ENCODE measurements at places on chromosomes 11 and 22.

DNA sequence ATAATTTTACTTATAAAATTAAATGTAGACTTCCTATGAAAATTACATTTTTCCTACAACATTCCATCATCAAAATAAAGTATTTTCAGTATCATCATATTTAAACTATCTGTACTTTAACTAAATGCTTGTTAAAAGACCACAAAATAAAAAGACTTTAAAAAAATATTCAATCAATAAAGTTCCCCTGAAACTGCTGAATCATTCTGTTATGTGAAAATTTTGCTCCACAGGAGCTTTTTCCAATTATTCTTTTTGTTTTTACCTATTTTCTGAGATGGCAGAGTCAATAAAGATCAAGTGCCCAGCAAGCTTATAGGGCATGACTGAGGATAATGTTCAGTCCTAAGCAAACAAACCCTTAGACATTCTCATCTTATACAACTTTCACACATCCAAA lies 27.3 kb downstream of the ALKBH8 start:
- DNase-seq: no peak

DNA sequence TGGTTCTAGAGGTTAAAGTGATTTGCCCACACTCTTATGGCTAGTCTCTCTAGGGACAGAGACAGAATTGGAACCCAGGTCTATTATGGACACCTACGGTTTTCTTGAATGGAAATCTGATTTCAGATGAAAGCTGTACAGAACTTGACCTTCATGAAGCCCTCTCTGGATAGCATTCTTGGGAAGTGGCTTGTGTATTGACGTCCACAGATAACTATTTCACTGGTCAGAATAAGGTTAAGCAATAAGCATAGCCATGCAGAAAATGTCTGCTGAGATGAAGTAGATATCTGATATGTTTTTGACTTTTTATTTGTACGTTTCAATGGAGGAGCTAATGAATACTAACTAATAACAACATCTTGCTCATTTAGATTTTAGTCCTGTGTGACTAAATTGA lies 1.1 kb downstream of the TLCD5 start:
- no peak for DNase-seq

- no peak for DNase-seq
These were observed 4.0 kb downstream of the LRP4 start for GRCh38 chr11:46914363-46914762.

DNA sequence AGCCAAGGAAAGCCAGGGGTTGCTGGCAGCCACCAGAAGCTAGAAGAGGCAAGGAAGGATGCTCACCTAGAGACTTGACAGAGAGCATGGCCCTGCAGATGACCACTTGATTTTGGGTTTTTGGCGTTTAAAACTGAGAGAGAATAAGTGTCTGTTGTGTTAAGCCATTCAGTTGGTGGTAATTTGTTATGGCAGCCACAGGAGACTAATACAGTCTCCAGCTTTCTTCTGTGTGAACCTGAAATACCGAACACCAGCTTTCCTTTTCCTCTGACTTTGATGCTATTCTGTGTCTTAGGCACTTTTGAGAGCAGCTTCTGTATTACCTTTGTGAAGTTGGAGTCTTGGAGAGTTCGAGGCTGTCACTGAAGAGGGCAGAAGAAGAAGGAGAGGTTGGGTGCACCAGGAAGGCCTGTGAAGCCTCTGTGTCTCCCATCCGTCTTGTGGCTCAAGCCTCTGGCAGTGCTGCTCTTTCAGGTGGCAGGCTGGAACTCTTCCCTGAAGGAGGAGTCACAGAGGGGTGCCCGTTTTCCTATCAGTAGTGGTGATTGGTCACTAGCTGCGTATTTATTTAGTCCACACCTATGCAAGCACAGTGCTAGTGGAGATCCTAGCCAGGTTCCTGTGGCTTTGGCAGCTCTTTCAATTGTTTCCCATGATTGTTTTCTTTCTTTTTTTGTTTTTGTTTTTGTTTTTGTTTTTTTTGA lies 2.5 kb downstream of the TBC1D22A start:
- no peak for DNase-seq

DNA sequence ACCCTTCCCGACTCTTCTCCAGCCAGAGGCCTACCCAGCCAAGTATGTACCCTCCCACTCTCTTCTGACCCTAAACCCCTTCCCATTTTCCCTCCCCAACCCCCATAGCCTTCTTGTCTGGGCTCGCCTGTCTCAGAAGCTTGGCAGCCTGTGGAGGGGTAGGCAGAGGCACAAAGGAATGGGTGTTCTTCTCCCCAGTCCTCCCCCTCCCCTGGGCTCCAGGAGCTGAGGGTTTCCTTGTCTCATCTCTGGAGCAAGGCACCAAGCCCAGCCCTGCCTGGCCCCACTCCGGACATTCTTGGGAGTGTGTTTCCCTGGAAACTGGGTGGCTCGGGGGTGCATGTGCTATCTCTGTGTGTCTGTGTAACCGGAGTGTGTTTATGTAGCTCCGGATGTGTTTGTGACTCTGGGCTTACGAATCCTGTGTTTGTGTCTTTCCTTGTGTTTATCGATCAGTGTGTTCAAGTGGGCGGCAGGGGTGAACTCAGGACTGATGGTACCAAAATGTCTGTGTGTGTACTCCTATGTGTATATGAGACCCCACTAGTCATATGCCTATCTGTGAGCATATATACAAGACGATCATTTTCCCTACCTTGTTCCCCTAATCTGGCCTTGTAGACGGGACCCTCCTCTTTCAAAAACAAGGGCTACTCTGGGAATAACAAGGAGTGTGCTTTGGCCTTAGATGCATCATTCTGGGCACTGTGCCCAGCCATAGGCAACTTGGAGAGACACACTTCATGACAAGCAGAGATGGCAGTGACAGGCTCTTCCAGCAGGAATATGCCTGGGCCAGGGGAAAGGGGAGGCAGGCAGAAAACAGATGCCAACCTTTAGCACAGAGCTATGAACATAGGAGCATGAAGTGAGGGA lies 10.9 kb downstream of the PHLDB1 start:
- DNase-seq: no peak

DNA sequence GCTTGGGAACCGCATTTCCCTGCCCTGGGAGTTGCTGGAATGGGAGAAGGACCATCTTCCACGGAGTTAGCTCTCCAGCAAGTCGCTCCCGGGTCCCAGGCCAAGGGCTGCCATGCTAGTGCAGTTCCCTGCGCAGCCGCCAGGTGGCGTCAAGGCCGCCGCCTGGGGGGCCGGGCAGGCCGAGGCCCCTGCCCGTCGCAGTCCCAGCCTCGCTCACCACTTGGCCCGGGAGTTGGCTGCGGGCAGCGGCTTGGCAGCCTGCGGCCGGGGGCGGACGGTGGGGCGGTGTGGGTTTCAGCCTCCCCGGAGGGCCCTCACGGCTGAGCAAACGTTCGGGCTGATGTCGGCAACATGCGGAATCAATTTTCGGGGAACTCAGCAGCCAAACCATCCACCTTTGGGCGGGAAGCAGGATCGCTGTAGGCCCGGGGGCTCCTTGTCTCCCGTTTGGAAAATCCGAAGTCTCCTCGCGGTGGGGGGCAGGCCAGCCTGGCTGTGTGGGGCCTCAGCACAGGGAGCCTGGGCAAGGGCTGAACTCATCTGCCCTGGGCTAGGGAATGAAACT lies 415.1 kb downstream of the SOX6 start:
- DNase-seq: peak; percentile 48

- no peak for DNase-seq
These were observed 6.7 kb downstream of the P2RX3 start for GRCh38 chr11:57344826-57345225.

DNA sequence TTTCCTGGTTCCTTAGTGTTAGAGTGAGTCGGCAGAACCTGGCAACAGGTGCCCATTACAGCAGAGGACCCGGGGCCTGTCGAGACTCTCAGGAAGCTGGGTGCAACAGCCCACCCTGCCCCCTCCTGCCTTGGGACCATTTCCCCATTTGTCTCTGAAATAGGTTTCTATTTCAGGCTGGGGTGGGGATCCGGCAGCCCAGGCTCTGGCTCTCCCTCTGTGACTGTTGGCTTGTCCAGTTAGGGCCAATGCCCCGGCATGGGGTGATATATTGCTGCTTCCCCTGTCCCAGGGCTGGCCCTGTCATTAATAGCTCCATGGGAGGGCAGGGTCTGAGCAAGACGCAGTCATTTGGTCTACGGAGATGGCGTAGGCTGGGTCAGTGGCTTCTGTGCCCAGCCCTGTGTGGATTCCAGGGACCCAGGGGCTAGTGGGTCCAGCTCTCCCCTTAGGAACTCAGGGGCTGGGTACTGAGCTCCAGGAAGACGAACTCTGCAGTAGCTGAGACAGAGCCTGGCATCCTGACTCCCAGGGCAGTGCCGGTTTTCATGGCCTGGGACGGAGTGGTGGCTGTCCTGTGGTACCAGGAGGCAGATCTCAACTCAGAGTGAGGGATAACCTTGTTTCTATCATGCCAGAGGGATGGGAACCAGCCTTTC lies 2.7 kb downstream of the P2RY6 start:
- DNase-seq: no peak

GRCh38 chr11:3224401-3225057 lies 5.9 kb upstream of the MRGPRG start:
- no peak for DNase-seq

GRCh38 chr11:35326266-35326879 lies 93.0 kb downstream of the SLC1A2 start:
- no peak for DNase-seq

- DNase-seq: no peak
These were observed 9.1 kb upstream of the CLCF1 start for GRCh38 chr11:67382276-67383136.

- peak; percentile 21 for DNase-seq
These were observed 961.5 kb downstream of the FAM181B start for GRCh38 chr11:81772166-81772565.

DNA sequence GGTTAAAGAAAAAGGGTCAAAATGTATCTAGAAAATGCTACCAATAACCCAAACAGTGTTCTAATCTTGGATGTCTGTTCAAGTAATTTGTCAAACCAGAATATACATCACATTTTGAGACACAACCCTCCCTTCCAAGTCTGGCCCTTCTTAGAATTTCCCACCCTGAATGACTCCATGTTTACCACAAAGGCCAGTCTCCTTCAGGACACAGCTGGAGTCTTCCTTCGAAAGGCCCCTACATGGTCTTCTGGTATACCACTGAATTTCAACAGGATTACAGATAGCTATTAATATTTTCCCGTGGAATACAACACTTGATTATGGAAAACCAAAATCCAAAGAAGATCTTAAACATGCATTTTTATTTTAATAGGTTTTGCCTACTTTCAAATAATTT lies 10.2 kb downstream of the CCDC34 start:
- DNase-seq: no peak

GRCh38 chr22:23521441-23522113 lies 58.5 kb downstream of the IGLL1 start:
- peak; percentile 69 for DNase-seq

GRCh38 chr11:279966-280705 lies 1.9 kb downstream of the NLRP6 start:
- DNase-seq: no peak

DNA sequence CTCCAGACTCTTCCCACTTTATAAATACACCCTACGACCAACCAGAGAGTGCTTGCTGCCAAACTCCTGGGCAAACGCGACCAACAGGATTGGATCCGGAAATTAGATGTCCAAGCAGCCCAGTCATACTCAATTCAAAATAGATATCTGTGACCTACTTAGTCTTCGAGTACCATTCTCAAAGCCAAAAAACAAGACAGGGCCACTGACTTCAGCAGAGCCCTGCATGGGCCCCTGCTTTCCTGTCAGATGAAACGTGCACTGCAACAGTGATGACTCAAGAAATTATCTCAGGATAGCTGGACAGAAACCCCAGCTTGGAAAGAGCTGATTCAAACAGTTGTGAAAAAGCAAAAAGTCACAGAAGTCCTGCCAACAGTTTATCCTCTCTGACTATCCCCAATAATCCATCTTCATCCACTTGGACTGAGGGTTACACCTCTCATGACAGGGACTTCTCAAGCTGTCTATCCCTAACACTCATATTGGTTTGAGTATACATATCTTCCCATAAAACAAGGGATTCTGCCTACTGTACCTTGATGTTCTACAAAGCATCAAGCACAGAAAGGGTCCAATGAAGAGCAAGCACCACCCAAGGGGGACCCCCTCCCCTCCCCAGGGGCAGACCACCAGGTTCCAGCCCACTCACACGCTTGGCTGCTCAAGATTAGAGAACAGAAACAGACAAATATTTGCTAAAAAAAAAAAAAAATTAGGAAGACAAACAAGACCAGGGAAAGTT lies 17.4 kb downstream of the SMCO4 start:
- no peak for DNase-seq

DNA sequence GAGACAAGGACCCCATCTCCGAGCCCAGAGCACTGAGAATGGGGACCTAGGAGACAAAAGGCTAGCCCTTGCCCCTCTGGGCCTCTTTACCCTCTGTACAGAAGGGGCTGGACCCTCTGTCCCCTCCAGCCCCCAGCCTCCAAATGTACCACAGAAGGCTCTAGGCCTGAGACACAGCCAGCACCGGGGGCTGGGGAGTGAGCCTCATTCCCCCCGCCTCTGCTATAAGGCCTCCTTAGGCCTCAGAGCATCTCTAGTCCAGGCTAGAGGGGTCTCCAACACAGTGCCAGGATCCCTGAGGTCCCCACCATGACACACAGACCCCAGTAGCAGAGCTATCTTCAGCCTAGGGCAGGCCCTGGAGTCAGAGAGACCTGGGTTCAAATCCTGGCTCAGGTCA lies 4.8 kb downstream of the SMTN start:
- DNase-seq: no peak

DNA sequence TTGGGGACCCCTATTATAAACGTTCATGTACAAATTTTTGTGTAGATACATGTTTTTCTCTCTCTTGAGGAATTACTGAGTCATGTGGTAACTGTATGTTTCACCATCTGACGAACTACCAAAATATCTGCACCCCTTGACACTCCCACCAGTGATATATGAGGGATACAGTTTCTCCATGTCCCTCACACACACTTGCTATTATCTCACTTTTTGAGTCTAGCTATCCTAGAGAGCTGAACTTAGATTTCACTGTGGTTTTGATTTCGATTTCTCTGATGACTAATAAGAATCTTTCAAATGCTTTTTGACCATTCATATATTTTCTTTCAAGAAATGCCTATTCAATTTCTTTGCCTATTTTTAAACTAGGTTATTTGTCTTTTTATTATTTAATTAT lies 200.2 kb downstream of the PGR start:
- DNase-seq: no peak

- no peak for DNase-seq
These were observed 367 bp downstream of the HPS5 start for GRCh38 chr11:18321578-18321968.

- DNase-seq: no peak
These were observed 1.0 kb downstream of the POU2AF3 start for GRCh38 chr11:111299101-111300026.

DNA sequence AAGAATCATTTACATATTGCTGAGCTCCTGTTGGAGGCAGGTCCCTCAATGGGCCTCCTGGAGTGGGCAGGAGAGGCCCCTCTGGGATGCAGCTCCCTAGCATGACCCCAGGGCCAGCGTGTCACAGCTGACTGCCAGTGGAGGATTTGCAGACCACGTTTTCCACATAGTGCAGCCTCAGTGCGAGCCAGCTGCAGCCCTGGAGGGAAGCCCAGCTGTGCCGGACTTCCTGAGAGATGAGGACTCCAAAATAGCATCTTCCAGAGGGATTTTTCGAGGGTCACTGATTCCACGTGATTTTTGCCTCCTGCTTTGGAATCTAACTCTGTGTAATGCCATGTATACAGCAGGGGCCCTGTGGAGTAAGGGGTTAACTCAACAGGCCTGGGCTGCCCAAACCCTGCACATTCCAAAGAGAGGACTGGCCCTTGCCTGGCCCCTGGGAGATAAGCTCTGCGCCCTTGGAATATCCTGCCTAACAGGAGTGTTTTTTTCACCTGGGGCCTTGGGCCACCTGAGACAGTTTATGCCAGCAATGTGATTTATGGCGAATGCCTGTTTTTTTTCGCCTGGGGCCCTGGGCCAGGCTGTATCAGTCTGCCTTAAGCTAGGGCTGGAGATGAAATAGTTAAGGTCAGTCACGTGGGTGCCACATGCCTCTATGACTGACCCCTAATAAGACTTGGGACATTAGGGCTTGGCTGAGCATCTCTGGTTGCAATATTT lies 47.4 kb downstream of the RPS6KA4 start:
- no peak for DNase-seq

Data from fibroblast of skin of left quadriceps (primary cell).